HAP-1 (cell line): ENCODE measurements at places on chromosomes 4 and X.
A peak's percentile ranks its signal among the peaks of the same experiment; 100 is the strongest.

- peak; percentile 16 for DNase-seq
Observed at GRCh38 chrX:140318296-140318695, 186.6 kb downstream of the SOX3 start.

DNA sequence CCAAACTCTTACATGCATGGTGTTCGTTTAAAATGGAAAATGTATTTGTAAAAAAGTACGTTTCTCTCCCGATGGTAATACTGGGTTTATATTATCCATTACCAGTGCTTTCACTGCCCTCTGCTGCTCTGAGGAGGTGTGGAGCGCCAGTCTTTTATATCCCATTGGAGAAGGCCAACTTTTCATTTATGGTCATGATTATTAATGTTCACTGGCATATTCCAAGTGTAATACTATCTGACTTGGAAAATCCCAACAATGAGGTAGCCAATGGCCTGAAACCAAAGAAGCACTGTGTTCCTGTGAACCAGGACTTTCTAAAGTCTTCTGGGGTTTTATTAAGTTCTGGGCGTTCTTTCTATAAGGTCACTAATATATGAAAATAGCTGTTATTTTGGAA, 80.7 kb downstream of the SYNPO2 start:
- peak; percentile 54 for DNase-seq

- DNase-seq: peak; percentile 30
Observed at GRCh38 chr4:26161030-26161824, 159.6 kb upstream of the RBPJ start.

GRCh38 chrX:13898603-13899002, 81.7 kb upstream of the GPM6B start:
- no peak for DNase-seq

- no peak for DNase-seq
Observed at GRCh38 chrX:37603938-37604409, 32.5 kb downstream of the LANCL3 start.

GRCh38 chrX:966396-967070, 245.9 kb downstream of the CRLF2 start:
- no peak for DNase-seq
